ENCODE measurements at places on chromosomes 3 and 15.

GRCh38 chr3:123562547-123562946, 22.3 kb downstream of the HACD2 start:
- DNase-seq, result no peak

GRCh38 chr15:29749365-29750086, 72.7 kb downstream of the TJP1 start:
- no peak for DNase-seq

GRCh38 chr15:83278191-83278590, 6.3 kb downstream of the BNC1 start:
- no peak for DNase-seq

DNA sequence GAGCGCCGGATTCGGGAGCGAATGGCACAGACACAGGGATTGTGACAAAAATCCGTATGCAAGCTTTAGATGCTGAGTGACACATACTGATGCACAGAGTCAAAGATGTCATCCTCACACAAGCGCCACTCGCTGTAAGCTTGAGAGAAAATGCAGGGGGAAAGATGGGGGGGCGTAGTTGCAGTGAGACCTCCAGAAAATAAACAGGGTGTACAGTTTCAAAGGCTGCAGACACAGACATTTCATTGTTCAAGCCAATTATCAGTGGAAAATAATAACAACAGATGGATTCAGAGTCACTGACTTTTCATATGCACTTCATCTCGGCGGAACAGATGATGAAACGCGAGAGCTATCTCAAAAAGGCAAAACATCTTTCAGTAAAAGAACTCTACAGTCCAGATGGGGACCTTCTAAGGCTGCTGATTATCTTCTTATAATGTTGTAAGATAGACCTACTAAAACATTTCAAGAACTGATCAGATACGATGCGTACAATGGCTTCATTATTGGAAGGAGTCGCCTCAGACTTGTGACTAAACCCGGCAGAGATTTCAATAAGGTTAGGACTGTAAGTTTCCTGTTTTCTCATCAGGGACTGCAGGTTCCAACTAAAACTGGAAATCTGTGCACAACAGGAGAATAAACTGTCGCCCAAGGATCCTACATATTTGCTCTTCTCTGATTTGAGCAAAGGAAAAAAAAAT, 275.4 kb downstream of the FOXP1 start:
- no peak for DNase-seq

GRCh38 chr3:196179380-196180308, 31.6 kb downstream of the ZDHHC19 start:
- DNase-seq, result peak; percentile 97

All from activated CD4-positive, alpha-beta T cell treated with anti-CD3 and anti-CD28 coated beads, Interleukin-10, Interleukin-2, amounts not matched to agents 100 ng/mL and 50 ng/mL, durations not matched to agents 16 hours and 8 hours (primary cell).